CD4-positive, alpha-beta T cell treated with Interleukin-12 subunit alpha and Interleukin-12 subunit beta, for 1 hour (primary cell): ENCODE measurements at places on chromosomes 2 and 18.

- DNase-seq, result no peak
These were observed 79.0 kb upstream of the SCG2 start for GRCh38 chr2:223681125-223681524.

GRCh38 chr2:74922592-74923227, 35.7 kb upstream of the POLE4 start:
- DNase-seq, result no peak

- no peak for DNase-seq
These were observed 12.1 kb downstream of the DOCK10 start for GRCh38 chr2:225030203-225030602.

- DNase-seq, result no peak
These were observed 6.5 kb downstream of the EFEMP1 start for GRCh38 chr2:55917117-55917516.

- DNase-seq, result no peak
These were observed 50.4 kb downstream of the LDLRAD4 start for GRCh38 chr18:13269013-13269280.

GRCh38 chr2:152426801-152427200, 91.8 kb downstream of the FMNL2 start:
- no peak for DNase-seq

DNA sequence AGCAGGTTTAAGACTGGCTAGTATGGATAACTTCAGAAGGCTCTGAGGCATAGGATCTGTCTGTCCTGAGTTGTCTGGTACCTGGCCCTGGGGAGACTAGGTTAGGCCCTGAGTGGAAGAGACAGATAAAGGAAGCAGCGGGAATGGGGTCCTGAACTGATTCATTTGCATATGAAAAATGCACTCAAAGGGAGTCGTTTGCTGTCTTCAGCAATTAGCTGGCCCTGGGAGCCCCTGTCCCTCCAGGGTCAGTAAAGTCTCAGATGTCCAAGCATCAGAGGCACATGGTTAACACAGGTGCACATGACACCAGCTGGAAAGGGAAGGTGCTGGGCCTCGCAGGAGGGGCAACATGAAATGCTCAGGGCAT, 172.4 kb downstream of the ACOXL start:
- DNase-seq, result no peak

DNA sequence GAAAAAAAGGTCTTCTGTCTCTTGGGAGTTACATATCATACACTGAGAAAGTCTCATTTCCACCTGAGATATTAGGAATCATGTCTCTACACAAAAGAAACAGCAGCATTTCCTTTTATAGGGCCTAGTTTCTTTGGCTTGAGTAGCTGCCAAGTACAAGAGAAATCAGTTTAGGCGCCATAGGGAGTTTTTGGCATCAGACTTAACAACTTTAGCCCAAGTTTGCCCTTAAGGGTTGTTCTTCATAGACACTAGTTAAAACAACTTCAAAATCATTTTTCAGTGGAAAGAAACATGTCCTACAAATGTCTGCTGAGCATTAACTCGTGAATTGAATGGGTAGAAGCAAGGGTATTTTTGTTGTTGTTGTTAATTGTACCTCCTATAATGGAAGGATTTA, 587.0 kb upstream of the DSEL start:
- no peak for DNase-seq

DNA sequence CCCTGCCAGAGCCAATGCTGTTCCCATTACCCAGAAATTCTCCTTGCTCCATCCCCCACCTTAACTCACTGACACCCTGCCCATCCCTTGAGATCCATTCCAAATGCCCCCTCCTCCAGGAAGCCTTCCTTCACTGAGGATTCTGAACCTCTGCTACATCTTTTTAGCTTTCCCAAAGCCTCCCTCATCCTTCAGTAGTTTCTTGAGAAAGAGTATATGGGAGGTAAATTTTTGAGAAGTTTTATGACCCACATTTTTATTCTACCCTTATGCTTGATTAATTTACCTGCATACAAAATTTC, 93.1 kb downstream of the INHBB start:
- no peak for DNase-seq

GRCh38 chr2:53130441-53130943, 637.1 kb upstream of the CHAC2 start:
- DNase-seq, result no peak
